ENCODE measurements at places on chromosomes 13 and 19.
A peak's percentile ranks its signal among the peaks of the same experiment; 100 is the strongest.

DNA sequence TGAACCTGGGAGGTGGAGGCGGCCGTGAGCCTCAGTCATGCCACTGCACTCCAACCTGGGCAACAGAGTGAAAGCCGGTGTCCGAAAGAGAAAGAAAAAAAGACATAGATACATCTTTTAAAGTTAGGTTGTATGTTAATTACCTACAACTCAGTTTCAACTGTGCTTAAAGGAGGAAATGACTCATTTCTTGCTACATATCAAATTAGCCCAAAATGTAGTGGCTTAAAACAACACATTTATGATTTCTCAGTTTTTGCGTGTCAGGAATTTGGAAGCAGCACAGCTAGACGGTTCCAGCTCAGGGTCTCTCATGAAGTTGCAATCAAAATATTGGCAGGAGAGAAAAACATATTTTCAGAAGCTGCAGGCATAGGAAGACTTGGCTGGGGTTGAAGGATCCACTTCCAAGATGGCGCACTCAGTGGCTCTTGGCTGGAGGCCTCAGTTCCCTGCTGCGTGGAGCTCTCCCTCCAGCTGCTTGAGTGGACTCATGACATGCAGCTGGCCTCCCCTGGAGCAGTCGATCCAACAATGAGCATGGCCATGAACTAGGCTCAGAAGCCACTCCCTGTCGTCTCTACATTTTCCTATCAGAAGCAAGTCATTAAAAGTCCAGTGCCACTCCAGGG lies 7.1 kb downstream of the LDLR start:
- peak; percentile 62 for DNase-seq

DNA sequence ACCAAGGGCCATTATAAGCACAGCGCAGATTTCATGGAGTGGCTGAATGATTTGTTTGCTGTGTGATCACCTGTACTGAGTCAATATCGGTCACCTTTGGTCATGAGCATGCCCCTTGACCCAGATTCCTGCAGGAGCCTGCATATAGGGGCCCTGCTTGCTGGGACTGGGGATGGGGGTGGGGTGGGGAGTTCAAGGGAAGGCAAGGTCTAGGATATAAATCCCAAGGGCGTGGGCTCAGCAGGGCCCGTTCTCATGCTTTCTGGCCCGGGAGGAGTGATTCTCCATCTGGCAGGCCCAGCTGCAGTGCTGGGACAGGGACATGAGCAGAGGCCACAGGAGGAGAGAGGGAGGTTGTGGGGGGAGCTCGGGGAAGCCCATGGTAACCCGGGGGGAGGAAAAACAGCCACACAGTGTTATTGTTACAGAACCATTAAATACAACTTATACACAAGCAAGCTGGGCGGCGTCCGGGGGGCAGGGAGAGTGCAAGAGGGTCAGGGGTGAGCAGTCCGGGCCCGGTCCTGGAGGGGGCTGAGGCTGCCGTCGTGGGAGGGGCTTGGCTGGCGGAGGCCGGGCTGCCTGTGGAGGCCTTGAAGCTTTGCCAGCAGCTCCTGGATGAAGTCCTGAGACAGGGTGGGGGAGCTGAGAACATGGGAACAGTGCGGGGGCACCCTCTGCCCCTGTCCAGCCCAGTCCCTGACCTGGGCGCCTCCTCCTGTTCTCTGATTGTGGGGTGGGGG lies 5.2 kb downstream of the PPP1R14A start:
- DNase-seq: peak; percentile 68

GRCh38 chr13:23723471-23723870 lies 153.3 kb downstream of the TNFRSF19 start:
- peak; percentile 64 for DNase-seq

DNA sequence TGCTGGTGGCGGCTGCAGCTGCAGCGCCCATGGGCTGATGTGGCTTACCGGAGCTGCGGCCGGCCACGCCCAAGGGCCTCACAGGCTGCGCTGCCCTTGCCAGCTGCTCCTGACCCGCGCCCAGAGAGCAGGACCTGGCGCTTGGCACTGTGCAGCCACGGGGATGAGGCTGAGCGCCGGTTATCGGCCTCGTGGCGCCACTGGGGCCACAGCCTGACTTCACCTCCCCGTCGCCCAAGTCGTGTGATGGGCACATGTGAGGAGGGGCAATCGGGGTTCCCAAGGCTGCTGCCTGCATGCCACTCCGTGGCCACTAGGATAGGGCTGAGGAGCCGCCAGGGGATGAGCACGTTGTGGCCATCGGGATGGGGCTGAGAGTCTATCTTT lies 77.2 kb upstream of the PABPC3 start:
- DNase-seq: peak; percentile 19

DNA sequence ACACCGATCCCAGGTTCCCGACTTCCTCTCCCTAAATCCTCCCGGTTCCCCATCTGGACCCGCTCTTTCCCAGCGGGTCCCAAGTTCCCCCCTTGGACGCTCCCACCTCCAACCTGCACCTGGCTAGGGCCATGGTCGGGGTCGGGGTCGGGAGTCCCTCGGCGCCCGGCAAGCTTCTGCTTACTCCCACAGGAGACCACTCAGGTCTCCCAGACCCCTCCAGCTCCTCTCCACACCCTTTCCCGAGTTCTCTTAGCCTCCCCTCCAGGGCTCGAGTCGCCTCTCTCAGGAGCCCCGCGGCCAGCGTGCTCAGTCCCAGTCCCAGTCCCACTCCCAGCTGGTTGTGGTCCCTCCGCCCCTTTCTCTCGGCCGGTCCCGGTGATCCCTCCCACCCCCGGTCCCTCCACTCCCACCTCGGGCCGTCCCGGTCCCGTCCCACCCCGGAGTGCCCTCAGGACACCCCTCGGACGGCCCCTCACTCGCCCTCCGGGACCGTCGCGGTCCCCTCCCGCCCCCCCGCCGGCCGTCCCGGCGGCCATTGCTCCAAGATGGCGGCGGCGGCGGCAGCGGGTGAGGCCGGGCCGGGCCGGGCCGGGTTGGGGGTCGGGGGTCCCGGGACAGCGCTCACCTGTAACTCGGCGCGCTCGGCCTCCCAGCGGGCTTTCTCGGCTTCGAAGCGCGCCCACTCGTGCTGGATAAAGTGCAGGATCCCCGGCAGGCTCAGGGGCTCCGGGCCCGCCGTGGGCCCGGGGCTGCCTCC lies at the start of gene FKRP:
Gene FKRP (plus strand): TSS at position 537 of the 760 bp plus-strand sequence. CDS start 9,394 bp downstream, outside the sequence.
- DNase-seq: peak; percentile 51

- no peak for DNase-seq
These were observed 5.9 kb upstream of the ATP4A start for GRCh38 chr19:35569281-35569781.

- DNase-seq: no peak
These were observed 127.4 kb downstream of the LMO7 start for GRCh38 chr13:75763512-75763911.

GRCh38 chr13:73571376-73571775 lies 512.6 kb downstream of the KLF5 start:
- no peak for DNase-seq

- DNase-seq: peak; percentile 68
These were observed 184.9 kb downstream of the TM9SF2 start for GRCh38 chr13:99686157-99686572.

DNA sequence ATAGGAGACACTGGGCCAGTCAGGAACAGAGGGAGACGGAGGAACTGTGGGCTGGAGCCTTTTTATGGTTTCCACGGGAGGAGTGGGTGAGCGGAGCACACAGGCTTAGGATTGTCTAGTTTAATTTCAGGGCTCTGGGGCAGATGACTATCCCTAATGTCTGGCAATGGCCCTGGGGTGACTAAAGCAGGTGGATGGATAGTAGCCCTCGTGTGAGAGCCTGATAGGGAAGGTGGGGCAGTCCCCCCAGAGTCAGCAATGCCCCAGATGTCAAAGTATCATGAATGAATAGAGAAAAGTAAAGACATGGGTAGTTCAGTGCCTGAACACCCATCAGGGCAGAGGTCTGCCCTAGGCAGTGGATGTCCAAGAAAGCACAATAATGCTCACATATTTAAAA lies 94.2 kb downstream of the ZDHHC20 start:
- no peak for DNase-seq

- DNase-seq: no peak
These were observed 45.1 kb upstream of the CEACAM21 start for GRCh38 chr19:41530761-41531301.

DNA sequence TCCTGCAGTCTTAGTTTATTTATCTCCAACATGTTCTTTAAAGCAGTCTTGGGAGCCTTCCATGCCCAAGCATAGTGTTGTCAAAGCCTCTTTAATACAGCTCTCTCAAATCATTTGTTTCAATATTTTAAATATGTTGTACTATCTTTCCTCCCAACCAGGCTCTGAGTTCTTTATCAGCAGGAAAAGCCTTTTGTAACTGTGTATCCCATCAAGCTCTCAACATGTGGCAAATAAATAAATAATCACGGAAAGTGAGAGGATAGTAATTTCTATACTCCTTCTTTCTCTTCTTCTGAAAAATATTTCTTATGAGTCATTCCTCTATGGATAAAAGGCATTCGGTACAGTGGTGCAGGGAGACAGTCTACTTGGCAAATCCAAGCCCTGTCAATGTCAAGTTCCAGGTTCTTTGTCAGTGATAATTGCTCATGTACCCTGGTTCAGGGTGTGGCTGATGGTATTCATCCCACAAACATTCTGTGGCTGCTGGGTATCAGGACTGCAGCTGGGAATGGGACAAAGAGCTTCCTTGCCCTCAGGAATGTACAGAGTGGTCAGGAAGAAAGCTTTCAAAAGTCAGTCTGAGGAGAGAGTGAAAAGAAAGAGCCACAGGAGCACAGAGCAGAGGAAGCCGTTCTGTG lies 384.3 kb downstream of the EFNB2 start:
- peak; percentile 97 for DNase-seq

DNA sequence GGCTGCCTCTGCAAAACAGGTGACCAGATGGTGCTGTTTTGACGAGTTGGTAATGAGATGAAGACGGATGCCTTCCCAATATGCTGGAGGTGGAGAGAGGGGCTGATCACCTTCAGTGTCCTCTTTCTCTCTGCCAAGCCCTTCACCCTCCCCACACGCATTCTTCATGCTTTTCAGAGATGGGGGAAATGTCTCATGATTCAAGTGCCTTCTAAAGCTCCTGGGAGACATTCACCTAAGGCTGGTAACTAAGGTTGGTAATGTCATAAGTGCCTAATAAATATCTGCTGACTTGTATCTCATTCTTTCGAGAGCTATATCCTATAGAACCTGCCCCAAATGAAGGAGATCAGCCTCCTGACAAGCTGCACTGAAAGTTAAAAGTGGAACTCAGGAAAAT lies 86.2 kb upstream of the MBNL2 start:
- DNase-seq: no peak

GRCh38 chr19:1069009-1069779 lies 2.2 kb downstream of the ARHGAP45 start:
- DNase-seq: no peak

DNA sequence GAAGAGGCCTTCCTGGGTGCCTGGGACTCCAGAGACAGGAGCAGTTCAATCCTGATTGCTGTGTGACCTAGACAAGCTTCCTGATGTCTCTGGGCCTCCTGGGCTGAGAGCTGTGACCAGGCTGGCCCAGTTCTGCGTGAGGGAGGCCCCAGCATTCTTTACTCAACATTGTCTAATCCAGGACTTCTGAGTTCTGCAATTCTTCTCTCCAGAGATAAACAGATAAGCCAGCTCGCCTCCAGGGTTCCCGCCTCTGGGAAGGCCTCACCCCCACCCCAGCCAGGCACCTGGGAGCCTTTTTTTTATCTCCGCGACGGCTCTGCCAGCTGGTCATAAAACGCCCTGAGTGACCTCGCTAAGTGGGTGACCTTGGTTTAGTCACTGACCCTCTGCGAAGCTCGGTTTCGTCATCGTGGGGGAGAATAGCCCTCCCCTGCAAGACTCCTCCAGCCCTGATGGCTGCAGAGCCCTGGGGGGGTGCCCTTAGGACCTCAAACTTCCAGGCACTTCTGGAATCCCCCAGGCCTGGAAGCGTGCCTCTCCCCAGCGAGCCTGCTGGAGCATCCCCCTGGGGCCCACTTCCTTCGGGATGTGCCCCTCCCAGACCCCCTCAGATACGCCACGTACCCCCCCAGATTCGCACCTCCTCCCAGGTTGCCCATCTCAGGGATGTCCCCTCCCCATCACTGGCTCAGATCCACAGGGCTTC lies 1.9 kb downstream of the SULT2B1 start:
- DNase-seq: peak; percentile 29

DNA sequence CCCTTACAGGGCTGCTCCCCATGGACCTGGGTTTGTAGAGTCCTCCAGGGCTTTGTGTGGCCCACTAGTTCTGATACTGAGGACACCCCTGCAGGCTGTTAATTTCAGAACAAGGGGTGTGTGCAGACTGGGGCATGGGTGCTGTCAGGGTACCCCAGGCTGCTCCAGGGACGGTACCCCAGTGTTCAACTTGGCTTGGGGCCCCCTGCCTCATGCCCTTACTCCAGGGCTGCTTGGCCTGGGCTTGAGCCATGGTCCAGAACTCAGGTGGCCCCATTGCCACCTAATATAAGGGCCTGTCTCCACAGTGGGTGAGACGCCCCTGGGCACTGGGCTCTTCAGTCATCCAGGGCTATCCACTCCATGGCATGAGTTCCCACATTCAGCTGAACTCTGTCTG lies 1417.6 kb downstream of the UQCRFS1 start:
- DNase-seq: no peak

DNA sequence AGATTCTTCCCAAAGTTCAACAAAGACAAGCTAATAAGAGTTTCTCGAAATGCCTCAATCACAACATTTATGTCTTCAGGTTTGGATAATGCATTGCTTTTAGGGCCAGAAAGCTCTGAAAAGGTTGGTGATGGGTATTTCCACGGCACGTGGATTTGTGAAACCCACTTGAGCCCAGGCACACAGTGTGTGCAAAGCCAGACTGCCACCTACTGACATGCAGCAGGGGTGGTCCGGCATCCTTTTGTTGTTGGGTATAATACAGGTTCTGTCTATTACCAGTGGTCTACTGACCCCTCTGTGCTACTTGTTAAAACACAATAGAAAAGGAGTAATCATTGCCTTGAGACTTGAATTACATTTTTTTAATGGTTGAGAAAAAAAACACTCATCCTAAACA lies 225.6 kb downstream of the RAP2A start:
- peak; percentile 25 for DNase-seq

DNA sequence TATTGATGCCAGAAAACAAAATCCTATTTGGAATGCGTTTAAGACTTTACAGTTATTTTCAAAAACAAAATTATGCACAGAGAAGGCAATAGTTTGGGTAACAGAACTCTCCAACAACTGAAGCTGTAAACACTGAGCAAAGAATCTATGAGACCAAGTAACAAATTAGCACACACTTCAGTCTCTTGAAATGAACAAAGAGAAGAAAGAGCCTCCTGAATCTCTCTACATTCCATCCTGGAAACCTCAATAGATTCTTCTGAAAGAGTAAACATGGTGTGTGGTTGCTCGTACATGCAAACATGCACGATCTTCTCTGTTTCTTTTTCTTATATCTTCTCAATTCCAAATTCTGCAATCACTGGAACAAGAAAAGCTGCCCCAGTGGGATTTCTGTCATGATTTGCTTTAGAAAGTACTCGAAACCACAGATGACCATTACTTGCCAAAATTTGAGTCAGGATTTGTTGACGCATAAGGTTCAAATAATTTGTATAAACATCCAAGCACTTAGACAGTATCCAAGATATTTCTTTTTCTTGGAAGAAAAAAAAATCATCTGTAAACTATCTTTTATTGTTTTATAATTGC lies 137.9 kb upstream of the DACH1 start:
- peak; percentile 86 for DNase-seq
